Transverse colon (tissue), 4 donors: ENCODE measurements at places on chromosomes 3 and 15. TPM values are rescaled to one million over a fixed set of nuclear protein-coding genes. Genes with fewer than 3 reads are reported as not detected.

GRCh38 chr3:71753701-71754609 is at the start of gene GPR27:
Gene GPR27 (plus strand): TSS chr3:71753855. CDS start chr3:71754050, 195 bp downstream.
- H3K4me1 ChIP-seq = peaks cover 4% of the 10 kb centered on the region
- no peak for DNase-seq
- H3K27ac ChIP-seq = no peak within 1 kb of the TSS

Gene FBXO40
- total RNA-seq = not detected

Gene ADAMTS17
- 17.6 TPM for total RNA-seq

DNA sequence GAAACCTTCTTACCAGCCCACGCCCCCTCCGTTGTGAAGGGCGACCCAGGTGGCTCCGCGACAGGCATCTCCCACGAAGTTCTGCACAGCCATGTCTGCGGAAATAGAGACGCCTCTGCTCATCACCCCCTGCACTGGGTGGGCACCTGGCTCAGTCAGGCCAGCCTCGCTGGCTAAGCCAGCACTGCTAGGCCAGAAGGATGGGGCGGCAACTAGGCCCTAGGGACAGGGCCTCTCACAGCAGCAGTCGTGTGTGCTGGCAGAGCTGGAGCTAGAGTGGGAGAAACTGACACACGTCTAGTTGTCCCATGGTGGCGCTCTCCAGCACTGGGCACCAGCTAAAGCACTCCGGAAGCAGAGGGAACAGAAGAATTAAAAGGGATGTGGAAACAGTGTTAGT is 12.5 kb upstream of the ZXDC start:
- H3K36me3 ChIP-seq = no peaks in the 10 kb centered on the region
- no peaks in the 10 kb centered on the region for H3K4me1 ChIP-seq
- H3K27ac ChIP-seq = no peak overlapping the region
- DNase-seq = no peak
- H3K27me3 ChIP-seq = no peaks in the 10 kb centered on the region

DNA sequence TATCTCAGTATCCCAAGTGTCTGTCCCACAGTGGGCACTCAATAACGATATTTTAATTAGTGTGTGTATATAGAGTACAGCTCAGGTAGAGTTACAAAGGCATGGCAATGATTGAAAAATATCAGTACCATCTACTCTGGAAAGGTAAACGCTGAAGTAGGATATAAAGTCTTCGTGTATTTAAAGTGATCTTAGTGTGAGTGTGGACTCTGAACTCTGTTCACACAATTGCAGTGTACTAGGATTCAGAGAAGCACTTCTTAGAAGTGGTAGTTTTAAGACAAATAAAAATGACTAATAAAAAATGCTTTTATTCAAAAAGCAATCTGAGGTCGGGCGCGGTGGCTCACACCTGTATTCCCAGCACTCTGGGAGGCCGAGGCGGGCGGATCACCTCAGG is 62.9 kb upstream of the RAP2B start:
- peak; percentile 15 for DNase-seq
- H3K27ac ChIP-seq = peak overlapping the region; percentile 32
- H3K4me1 ChIP-seq = peaks cover 8% of the 10 kb centered on the region
- no peaks in the 10 kb centered on the region for H3K36me3 ChIP-seq

- no peaks in the 10 kb centered on the region for H3K4me1 ChIP-seq
- H3K36me3 ChIP-seq = no peaks in the 10 kb centered on the region
- H3K4me3 ChIP-seq = no peak overlapping the region
- no peak for DNase-seq
- no peaks in the 10 kb centered on the region for H3K27me3 ChIP-seq
These were observed 49.5 kb downstream of the CD86 start for GRCh38 chr3:122104515-122105194.

Gene SEMA3G
- total RNA-seq = 21.7 TPM

Gene SNURF
- total RNA-seq = 4.2 TPM

GRCh38 chr3:101720851-101721840 is 3.3 kb upstream of the CEP97 start:
- no peaks in the 10 kb centered on the region for H3K4me1 ChIP-seq
- no peak for DNase-seq
- H3K27me3 ChIP-seq = no peaks in the 10 kb centered on the region
- H3K4me3 ChIP-seq = no peak overlapping the region

DNA sequence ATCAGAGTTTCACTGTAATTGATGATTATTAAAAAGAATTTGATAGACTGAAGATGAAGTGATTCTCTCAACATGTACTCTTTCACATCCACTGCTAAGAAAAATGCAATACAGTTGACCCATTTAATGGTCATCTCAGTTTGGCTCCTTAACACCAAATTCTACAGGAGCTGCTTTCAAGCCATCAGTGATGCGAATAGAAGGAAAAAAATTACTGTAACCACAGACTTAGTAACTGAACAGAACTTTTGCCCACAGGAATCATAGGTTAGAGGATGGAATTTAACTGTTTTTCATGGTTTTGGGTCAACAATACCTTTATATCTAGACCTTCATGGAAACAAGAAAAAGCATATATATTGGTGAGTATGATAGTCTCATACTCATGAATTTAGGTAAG is 633.5 kb downstream of the CADM2 start:
- no peak overlapping the region for H3K27ac ChIP-seq
- no peaks in the 10 kb centered on the region for H3K36me3 ChIP-seq
- H3K4me1 ChIP-seq = no peaks in the 10 kb centered on the region
- no peak for DNase-seq
- no peak overlapping the region for H3K4me3 ChIP-seq
- H3K27me3 ChIP-seq = no peaks in the 10 kb centered on the region

Gene CXCR6
- 6.7 TPM for total RNA-seq

- H3K36me3 ChIP-seq = no peaks in the 10 kb centered on the region
- no peaks in the 10 kb centered on the region for H3K4me1 ChIP-seq
- no peak overlapping the region for H3K27ac ChIP-seq
- no peaks in the 10 kb centered on the region for H3K27me3 ChIP-seq
These were observed 666.6 kb upstream of the UBE2E2 start for GRCh38 chr3:22536541-22536940.

GRCh38 chr3:127632035-127632820 is 3.2 kb downstream of the PODXL2 start:
- no peak overlapping the region for H3K4me3 ChIP-seq
- H3K27ac ChIP-seq = no peak overlapping the region
- peaks cover 10% of the 10 kb centered on the region for H3K27me3 ChIP-seq
- H3K4me1 ChIP-seq = peaks cover 13% of the 10 kb centered on the region
- no peaks in the 10 kb centered on the region for H3K36me3 ChIP-seq

GRCh38 chr15:20671675-20672074 is 130.1 kb upstream of the GOLGA6L6 start:
- no peak overlapping the region for H3K27ac ChIP-seq
- no peaks in the 10 kb centered on the region for H3K4me1 ChIP-seq
- no peak for DNase-seq
- no peak overlapping the region for H3K4me3 ChIP-seq
- H3K36me3 ChIP-seq = no peaks in the 10 kb centered on the region

GRCh38 chr15:58340176-58340575 is 91.6 kb upstream of the LIPC start:
- no peaks in the 10 kb centered on the region for H3K4me1 ChIP-seq
- no peaks in the 10 kb centered on the region for H3K27me3 ChIP-seq
- H3K4me3 ChIP-seq = no peak overlapping the region
- no peak for DNase-seq
- no peak overlapping the region for H3K27ac ChIP-seq
- H3K36me3 ChIP-seq = no peaks in the 10 kb centered on the region

DNA sequence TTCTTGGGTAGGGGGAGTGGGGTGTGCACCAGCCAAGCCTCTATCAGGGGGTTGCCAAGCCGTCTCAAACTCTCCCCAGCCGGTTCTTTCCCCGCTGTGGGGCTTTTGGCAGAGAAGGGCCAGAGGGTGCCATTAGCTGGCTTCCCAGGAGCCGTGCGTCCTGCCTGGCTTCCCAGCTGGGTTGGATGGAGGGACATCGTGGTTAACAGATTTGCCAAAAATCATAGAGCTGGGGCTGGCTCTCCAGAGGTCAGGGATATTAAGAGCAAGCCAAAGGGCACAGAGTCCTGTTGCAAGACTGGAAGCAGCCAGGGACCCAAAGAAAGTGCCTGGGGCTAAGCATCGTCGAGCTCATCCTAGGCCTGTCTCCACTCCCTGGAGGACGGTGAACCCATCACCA is 104.6 kb upstream of the HES1 start:
- no peak overlapping the region for H3K4me3 ChIP-seq
- no peaks in the 10 kb centered on the region for H3K4me1 ChIP-seq
- H3K36me3 ChIP-seq = no peaks in the 10 kb centered on the region
- H3K27ac ChIP-seq = peak overlapping the region; percentile 2
- H3K27me3 ChIP-seq = no peaks in the 10 kb centered on the region
- no peak for DNase-seq

Gene SPG21
- 27.7 TPM for total RNA-seq
